BJ (cell line): ENCODE measurements at places on chromosomes 12 and 14. TPM values are rescaled to one million over a fixed set of nuclear protein-coding genes. Genes with fewer than 3 reads are reported as not detected.
A peak's percentile ranks its signal among the peaks of the same experiment; 100 is the strongest.

ASCL1 gene
- 0.07 TPM in 1 of 2 replicates, not detected in the other for polyA plus RNA-seq

HSPB8 gene
- 19.1 and 19.3 TPM in 2 replicates for polyA plus RNA-seq

TPPP2 gene
- not detected in 2 replicates for polyA plus RNA-seq

FSCB gene
- polyA plus RNA-seq: not detected in 2 replicates

CMKLR1 gene
- 0.10 TPM in 1 of 2 replicates, not detected in the other for polyA plus RNA-seq

DDN gene
- 0.02 and 0.07 TPM in 2 replicates for polyA plus RNA-seq

INSM2 gene
- polyA plus RNA-seq: not detected in 2 replicates

GPATCH2L gene
- polyA plus RNA-seq: 23.6 and 26.1 TPM in 2 replicates

CSRP2 gene
- polyA plus RNA-seq: 81.6 and 99.2 TPM in 2 replicates

ARHGEF25 gene
- polyA plus RNA-seq: 18.0 and 26.0 TPM in 2 replicates

PTCSC3 gene
- not detected in 2 replicates for polyA plus RNA-seq

CLEC2D gene
- polyA plus RNA-seq: 1.7 and 3.6 TPM in 2 replicates

GRCh38 chr14:70005281-70005805 lies 126.1 kb downstream of the SMOC1 start:
- no peak for DNase-seq

GRCh38 chr14:105962532-105962931 lies 436.1 kb downstream of the TMEM121 start:
- no peak for DNase-seq

DNA sequence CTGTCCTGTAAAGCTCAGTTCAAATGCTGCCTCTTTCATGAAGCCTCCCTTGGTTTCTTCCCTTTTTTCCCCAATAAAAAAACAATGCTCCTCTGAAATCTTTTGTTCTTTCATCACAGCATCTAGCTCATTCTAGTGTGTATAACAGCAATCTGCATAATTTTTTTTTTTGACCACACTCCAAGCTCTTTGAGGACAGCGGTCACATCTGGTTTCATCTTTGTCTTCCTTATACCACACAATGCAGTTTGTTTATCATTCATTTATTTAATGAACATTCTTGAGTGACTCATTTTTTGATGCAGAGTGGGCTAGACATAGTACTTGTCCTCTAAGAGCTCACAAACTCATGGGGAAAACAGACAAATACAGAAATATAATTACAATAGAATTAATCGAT lies 7.3 kb downstream of the GNG2 start:
- DNase-seq: no peak

DNA sequence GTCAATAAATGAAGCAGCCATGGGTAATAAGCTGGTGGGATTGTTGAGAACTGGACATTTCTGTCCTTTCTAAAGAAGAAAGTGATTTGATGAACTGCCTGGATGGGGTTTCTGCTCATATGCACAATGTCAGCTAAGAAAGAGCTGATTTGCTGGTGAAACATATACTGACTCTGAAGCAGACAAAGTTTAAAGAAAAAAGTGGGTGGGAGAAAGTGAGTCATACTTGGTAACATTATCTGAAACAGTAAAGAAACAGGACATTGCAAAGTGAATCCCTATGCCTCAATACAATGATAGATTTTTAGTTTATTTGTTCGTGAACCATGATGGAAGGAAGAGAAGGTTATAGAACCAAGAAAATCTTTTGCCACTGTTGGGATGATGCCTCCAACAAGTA lies 95.6 kb upstream of the DNM1L start:
- no peak for DNase-seq

DNA sequence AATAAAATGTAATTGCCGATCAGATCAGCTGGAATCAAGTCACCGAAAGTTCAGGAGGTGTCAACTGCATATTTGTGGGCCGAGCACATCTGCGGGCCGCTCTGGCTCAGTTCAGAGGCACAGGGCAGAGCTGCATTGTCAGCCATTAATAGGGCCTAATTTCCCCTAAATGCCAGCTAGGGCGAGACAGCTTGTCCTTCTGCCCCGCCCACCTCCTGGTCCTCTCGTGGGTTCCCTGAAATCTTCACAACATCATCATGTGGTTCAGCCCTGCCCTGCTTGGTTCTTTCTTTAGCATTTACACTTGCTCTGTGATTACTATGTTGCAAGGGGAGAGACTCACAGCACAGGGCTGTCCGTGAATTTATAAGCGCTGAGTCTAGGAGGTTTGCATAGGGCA lies 148.9 kb downstream of the CHST11 start:
- DNase-seq: peak; percentile 4

- DNase-seq: no peak
Observed at GRCh38 chr14:104863923-104864266, 1.2 kb upstream of the CEP170B start.

DNA sequence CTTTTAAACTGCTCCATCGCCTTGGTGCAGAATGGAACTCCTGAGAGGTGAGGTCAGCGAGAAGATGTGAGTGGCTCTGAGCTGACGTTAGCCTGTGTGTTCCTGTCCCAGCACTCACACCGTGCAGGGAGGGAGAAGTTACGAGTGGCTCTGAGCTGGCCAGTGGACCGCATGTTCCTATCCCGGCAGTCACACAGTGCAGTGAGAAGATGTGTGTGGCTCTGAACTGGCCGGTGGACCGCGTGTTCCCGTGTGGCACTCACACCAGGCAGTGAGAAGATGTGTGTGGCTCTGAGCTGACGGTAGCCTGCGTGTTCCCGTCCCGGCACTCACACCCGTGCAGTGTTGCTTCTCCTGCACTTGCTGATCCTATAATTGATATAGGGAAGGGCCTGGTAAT lies 59.9 kb downstream of the VCPKMT start:
- no peak for DNase-seq

DNA sequence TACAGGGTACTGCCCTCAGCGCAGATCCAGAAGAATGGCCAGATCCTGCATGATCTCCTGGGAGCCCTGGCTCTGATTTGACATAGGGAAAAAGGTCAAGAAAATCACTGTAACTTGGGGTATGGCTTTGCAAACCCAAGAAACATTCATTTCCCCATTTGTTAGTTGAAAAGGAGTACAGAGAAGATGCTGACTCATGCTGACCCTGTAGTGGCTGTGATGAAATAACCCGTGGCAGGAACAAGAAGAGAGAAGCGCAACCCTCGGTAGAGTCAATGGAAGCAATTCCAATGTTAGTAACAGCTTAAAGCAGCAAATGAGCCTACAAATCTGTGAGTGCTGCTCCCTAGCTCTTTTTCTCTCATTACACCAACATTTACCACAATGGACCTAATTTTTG lies 281.6 kb upstream of the NPAS3 start:
- DNase-seq: no peak

DNA sequence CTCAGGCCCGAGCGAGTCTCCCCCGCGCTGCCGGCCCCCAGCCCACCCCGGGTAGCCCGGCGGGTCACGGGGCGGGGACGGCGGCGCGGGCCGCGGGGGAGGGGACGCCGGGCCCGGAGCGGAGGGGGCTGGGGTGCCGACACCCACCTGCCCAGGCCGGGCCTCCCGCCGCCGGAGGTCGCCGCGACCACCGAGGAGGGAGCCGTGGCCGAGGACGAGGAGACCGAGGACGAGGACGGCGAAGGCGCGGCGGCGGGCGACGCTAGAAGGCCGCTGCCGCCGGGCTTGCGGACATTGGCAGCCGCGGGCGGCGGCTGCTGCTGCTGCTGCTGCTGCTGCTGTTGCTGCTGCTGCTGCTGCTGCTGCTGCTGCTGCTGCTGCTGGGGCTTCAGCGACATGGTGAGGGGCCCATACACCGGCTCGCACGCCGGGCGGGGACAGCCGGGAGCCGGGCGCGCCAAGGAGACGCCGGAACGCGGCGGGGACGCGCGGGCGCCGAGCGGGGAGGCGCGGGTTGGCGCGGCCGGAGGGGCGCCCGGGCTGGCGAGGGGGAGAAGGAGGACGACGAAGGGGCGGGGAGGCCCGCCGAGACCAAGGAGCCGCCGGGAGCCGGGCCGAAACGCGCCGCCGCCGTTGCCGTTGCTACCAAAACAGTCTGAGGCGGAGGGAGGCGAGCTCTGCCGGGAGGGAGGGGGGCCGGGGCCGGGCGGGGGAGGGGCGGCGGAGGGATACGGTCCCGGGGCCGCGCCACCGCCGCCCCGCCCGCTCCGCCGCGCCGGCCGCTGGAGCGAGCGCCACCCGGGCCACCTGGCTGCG lies at the start of gene ATXN2:
TSS of gene ATXN2 (minus strand) at position 679 of the 816 bp plus-strand sequence. CDS start at position 398, 281 bp downstream.
- DNase-seq: no peak

DNA sequence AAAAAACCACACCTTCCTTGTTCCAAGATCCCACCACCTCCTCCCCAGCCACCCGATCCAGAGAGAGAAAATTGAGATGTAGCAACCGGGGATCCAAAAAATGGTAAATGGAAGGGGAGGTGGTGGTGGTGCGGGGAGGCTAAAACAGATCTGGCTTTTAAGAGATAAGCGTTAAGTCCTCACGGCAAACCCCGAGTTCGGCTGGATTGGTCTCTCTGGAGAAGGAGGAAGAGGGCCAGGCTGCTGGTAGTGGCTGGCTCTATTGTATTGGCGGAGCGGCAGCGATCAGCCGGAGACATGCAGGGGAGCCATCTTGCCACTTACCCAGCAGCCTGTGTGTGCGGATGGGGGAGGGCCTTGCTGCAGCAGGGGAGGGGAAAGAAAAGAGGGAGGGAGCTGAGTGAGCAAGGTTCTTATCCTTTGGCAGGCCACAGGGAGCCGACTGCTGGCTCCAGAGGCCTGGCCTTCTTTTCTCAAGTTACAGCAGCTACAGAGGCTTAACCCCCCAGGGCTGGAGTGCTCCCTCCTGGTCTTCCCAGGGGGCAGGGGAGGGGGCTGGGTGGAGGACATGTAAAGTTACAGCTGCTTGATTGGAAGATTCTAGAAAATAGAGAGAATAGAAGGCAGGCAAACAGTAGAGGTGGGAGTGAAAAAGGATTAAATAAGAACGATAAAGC lies 14.1 kb upstream of the CDH24 start:
- DNase-seq: peak; percentile 72

GRCh38 chr12:69886715-69887114 lies 61.7 kb downstream of the MYRFL start:
- no peak for DNase-seq

DNA sequence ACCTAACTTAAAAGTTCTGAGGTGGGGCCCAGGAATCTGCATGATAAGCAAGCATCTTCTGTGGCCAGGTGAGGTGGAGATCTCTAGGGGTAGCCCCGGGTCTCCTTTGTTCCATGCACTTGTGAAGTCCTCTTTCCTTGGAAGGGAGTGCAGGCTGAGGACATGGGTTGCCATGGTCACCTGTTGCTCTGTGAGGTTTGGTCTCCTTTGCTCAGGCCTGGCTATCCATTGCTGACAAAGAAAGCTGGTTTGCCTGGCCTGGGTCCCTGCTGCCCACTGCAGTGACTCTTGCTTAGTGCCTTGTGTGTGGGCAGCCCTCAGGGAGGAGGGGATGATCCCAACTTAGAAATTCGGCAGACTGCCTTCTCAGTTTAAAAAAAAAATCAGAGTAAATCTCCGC lies 11.1 kb downstream of the NRXN3 start:
- no peak for DNase-seq

DNA sequence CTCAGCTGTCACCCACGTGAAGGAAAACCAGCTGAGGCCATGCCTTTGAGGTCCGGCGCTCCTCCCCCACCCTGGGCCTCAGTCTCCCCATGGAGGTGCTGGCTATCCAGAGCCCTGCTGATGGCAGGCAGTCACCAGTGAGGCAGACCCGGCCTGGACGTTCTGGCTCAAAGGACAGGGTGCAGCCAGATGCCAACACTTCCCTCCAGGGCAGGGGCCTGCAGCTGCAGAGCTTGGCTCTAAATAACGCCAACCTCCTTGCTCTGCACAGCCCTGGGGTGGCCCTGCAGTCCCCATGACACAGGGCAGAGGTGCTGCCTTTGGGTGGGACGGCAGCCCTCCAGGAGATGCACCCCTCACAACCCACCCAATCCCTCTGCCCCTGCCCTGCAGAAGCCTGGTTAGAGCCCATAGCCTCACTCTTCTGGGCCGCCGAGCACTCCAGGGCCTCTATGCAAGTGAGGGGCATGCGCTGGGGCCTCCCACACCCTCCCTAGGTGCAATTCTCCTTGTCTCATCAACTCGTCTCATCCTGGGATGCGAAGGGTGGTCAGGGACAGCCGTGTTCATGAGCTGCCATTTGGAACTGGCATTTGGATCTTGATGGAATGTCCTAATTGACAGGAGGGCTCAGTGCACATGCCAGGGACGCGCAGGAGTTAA lies 30.4 kb downstream of the CCDC85C start:
- DNase-seq: no peak

- DNase-seq: no peak
Observed at GRCh38 chr12:6171409-6172015, 28.7 kb upstream of the CD9 start.

DNA sequence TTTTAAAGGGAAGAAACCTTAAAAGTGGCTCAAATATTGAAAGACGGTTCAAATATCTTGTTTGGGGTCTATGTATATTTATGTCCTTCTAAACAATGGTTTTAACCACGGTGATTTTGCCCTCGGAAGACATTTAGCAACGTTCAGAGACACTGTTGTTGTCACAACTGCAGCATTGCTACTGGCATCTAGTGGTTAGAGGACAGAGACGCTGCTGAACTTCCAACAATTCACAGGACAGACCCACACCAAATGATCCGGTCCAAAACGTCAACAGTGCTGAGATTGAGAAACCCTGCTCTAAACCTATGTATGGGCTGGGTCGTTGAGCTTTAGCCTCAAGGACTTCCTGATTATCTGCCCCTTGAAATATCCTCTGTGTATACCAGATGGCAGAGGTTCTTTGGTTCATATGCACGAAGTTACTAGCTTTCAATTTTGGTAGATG lies 1.7 kb downstream of the ANGEL1 start:
- no peak for DNase-seq

DNA sequence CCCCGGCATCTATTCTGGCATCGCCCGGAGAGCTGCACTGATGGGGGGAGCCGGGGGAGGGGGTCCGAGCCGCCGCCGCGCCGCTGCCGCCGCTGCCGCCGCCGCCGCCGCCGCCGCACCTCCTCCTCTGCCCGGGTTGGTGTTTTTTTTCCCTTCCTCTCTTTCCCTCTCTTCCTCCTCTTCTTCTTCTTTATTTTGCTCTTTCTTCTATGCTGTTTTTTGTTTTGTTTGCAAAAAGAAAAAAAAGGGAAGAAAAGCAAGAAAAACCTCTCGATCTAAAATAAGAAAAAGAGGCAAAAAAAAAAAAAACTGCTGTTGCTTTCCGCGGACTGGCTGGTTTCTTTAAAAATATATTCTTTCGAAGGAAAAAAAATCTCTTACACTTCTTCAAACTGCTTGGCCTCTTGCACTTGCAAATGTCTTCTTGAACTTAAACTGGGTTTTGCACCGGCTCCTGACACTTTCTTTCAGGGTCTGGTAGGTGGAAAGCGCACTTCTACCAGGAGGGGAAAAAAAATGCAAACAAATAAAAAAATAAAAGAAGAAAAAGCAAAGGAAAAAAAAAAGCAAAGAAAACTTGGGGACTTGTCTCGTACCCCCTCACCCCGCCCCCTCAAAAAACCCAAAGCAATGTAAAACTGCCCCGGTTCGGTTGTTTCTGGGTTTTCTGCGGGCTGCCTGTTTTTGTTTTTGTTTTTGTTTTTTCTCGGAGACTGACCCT lies 616 bp downstream of the BCL11B start:
- DNase-seq: no peak
